ENCODE measurements at places on chromosomes 11 and 22.
A peak's percentile ranks its signal among the peaks of the same experiment; 100 is the strongest.

- no peak for DNase-seq
These were observed 29.3 kb upstream of the PAMR1 start for GRCh38 chr11:35554491-35555437.

DNA sequence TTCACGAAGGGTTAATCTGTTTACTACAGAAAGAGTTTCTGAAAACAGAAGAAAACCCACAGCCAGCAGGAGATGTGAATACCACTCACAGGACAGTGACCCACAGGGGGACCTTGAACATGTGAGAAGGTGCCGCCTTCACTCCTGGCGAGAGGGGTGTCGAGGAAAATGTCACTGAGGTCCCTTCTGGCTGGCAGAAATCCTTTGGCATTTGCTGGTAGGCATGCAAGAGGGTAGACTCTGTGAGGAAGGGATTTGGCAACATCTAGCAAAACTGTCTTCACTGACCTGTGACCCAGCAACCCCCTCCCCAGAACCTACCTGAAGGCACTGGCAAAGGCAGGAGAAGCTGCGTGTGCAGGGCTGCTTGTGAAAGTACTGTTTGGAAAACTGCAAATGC is 8.6 kb downstream of the KCNQ1 start:
- no peak for DNase-seq

DNA sequence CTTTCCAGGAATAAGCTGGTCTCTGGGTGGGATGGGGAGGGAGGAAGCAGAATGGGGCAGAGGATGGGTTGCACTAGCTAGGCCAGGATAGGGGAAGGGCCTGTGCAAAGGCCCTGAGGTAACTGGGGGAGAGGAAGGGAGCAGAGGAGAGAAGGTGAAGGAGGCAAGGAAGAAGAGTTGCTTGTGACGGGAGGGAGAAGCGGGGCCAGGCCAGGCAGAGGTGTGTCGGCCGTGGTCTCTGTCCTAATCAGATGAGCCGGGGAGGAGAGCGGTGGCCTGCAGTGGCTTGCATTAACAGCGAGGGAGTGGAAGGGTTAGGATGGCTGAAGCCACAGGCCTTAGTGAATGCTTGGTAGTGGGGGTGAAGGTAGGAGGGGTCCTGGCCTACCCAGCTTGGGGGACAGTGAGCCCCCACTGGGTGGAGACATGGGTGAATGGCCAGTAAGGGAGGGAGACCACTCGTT is 6.0 kb upstream of the DERL3 start:
- no peak for DNase-seq

- DNase-seq, result no peak
These were observed 22.8 kb downstream of the OSBP2 start for GRCh38 chr22:30717331-30717921.

GRCh38 chr11:26134053-26134452 is 197.9 kb upstream of the ANO3 start:
- no peak for DNase-seq

DNA sequence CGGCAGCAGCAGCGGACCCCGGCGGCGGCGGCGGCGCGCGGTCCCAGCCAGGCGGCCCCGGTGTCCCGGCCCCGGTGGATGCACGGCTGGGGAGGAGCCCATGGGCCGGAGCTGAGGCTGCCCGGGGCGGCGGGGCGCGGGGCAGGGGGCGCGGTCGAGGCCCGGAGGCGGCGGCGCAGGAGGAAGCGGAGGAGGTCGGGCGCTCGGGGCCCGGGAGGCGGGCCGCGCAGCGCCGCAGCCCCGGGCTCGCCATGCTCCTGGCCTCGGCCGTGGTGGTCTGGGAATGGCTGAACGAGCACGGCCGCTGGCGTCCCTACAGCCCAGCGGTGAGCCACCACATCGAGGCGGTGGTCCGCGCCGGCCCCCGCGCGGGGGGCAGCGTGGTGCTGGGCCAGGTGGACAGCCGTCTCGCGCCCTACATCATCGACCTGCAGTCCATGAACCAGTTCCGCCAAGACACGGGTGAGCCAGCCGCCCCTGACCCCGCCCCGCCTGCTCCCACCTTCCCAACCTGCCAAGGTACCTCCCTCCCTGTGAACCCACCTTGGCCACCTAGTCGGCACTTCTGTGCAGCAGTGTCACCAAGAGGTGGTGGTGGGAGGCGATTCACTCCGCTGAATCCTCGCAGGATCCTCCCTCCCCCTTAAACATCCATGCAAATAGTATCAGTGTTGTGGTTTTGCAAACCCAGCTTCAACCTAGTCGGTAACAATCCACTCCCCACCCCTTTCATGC is 580 bp downstream of the DTX4 start:
- no peak for DNase-seq

- DNase-seq, result no peak
These were observed 21.9 kb downstream of the SUN2 start for GRCh38 chr22:38733724-38734381.

- DNase-seq, result no peak
These were observed 27.0 kb downstream of the MPPED1 start for GRCh38 chr22:43438666-43439347.

- DNase-seq, result no peak
These were observed 19.3 kb downstream of the ZC3H7B start for GRCh38 chr22:41320416-41321240.

GRCh38 chr11:102994105-102994504 is 38.6 kb upstream of the MMP13 start:
- no peak for DNase-seq

GRCh38 chr22:38924347-38924952 is 33.0 kb upstream of the APOBEC3A start:
- DNase-seq, result no peak

GRCh38 chr11:8178297-8178696 is 9.5 kb upstream of the RIC3 start:
- DNase-seq, result no peak

DNA sequence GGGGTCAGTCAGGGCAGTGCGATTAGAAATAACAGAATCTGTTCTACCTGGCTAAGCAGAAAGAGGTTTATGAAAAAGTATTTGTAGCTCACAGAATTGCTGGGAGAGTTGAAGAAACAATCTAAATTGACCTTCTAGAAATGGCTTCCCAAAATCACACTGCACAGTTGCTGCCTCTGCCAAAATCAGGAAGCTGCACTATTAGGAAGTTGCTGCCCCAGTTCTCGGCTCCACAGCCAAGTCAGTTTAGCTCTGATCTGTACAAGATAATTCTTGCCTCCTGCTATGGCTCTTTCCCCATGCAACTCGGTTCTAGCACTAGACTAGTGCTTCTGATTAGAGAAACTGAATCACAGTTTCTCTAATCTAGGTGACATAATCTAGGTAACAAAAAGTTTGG is 16.0 kb upstream of the CCDC90B start:
- DNase-seq, result no peak

DNA sequence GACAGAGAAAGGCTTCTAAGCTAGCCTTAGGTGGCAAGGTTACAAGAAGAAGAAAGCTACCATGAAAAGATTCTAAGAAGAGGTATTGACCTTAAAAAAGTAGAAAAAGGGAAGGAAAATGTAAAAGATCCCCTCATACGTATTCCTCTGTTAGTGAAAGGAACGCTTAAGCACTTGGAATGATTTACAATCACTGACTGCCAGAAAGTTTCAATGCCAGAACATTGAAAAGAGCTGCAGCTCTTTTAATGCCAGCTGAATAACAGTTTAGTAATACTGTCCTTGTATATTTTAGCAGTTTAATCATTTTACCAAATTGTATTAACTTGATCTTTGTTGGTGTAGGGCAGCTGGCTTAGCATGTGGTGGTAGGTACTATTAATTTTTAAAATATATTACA is 650.7 kb downstream of the FAM181B start:
- no peak for DNase-seq

DNA sequence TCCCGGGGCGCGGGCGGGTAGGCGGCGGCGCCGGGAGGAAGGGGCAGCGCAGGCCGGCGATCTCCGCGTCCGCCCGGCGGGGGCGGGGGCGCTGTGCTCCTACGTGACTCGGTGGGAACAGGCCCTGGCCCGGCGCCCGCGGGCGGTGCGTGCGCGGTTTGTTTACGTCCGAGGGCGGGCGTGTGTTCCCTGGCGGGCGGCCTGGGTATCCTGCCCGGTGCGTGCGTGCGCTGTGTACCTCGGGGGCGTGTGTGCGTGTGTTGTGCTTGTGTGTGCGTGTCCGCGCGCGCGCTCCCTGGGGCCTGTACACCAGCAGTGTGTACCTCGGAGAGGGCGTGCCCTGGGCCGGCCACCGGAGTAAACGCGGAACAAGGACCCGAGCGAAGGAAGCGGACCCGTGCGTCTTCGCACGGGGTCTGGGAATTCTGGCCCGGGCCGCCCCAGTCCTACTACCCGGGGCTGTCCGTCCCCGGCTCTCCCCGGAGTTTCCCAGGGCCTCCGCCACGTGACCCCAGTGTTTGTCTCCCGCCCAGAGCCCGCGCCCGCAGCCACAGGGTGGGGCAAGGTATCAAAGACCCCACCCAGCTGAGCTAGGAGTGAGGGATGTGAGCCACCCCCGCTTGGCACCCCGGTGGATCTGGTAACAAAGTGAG is 769 bp downstream of the MAFF start:
- DNase-seq, result peak; percentile 49

DNA sequence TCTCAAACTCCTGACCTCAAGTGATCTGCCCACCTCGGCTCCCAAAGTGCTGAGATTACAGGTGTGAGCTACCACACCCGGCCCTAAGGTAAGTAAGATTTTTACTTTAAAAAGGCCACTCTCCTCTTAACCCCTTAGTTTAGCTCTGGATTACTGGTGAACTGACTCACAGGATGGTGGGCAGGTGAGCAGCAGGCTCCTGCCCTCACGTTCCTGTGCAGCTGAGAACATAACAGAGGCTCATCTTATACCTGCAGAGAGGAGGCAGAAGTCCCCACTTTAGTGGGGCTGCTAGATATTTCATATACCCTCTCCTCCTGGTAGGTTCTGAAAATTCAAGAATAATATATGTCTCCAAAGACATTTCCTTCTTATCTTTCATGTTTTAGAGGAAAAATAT is 17.1 kb upstream of the SERPIND1 start:
- no peak for DNase-seq

GRCh38 chr11:128790196-128790595 is 76.9 kb downstream of the KCNJ1 start:
- no peak for DNase-seq

DNA sequence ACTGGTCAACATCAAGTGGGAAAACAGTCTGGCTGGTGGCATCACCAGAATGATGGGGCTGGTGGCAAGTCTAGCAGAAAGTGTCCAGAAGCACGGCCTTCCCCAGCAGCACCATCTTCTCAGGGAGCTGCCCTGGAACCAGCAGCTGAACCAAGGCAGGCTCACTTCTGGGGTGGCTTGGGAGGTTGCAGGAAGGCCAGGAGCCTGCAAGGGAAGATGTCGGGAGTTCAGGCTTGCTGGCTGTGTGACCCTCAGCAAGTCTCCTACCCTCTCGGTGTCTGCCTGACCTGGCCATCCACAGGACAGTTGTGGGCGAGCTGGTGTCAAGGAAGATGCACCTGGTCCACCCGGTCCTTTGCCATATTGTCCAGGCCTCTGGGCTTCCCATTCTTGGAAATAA is 2.3 kb upstream of the PNPLA5 start:
- DNase-seq, result no peak

DNA sequence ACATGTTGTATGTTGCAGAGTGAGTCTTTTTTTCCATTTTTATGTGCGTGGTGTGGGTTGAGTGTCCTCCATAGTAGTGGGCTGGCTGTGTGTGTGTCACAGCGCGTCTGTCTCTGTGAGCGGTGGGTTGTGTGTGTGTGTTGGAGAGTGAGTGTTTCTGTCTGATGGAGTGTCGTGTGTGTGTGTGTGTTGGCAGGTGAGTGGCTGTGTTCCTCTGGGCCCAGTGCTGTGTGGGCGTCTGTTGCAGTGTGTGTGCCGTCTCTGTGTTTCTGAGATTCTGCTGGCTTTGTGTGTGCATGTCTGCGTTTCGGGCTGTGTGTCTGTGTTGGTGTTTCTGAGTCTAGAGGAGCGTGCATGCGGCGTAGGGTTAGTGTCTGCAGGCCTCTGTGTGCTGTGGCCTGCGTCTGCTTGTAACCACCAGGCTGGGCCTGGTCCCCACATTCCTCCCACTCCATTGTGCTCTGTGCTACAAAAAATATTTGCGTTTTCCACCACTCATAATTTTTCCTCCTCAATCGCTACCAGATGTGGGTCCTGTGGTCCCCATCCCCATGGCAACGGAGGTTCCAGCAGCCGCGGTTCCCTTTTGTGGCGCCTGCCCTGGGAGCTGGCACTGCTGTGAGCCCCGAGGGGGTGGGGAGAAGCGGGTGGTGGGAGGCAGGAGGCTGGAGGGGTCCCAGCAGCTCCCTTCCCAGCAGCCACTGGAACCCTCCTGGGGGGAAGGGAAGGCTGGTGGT is 15.2 kb downstream of the SCARF2 start:
- DNase-seq, result no peak

DNA sequence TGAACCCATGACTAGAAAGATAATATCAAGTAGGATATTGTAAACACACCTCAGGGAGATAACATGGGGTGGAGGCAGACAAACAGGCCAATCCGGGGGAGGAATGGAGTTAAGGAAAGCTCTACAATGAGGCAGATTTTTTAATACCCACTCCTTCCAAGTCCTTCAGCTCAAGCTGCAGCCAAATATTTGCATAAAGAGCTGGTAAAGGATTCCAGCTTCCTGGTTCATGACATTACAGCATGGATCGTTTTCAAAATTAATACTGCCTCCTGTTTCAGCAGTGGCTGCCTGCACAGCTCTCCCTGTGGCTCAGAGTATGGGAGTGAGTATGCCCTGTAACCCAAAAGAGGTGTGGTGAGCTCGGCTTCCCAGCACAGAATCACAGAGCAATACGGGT is 5.1 kb downstream of the POU2AF3 start:
- DNase-seq, result no peak

DNA sequence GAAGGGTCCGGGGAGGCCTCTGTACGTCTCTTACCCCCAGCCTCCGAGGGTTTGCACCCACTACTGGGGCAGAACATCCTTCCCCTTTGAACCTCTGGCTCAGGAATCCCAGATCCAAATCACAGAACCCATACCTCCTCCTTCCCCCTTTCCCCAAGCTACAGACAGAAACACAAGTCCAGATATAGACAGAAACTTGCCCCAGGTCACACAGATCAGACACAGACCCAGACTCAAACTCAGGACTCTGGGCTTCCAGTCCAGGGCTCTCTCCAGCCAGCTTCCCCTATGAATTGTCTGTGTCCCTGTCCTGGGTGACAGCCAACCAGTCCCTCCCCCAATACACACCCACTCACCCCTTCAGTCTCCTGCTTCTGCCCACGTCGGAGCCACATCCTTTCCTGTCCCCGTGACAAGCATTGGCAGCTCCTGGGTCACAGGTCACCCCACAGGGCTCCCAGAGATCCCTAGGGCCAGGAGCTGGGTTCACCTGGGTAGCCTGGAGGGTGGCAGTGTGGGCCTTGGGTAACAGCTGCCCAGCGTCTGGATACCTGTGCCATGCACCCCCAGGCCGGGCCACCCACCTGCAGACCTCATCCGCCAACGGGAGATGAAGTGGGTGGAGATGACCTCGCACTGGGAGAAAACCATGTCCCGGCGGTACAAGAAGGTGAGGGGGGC is 772 bp downstream of the TBC1D10C start:
- DNase-seq, result no peak

DNA sequence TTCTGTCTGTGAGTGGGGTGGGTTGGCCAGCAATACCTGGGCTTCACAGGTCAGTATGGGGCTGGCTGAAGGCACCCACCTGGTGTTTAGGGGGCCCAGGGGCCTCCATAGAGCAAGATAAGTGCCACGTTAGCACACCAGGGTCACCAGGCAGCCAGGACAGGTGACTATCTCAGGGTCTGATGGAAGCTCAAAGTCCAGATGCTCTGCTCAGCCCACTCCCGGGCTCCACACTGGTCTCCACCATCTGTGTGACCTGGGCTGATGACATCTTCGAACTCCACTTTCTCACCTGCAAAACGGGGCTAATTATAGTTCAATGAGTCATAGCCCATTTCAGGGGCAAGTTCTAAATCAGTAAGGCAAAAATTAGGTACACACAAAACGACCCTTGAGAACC is 39.4 kb upstream of the PRDM11 start:
- no peak for DNase-seq

All from T-helper 9 cell (primary cell).